ENCODE measurements at places on chromosomes 7 and 10. TPM values are rescaled to one million over a fixed set of nuclear protein-coding genes. Genes with fewer than 3 reads are reported as not detected.

MYO3A gene
- 3.9 TPM for polyA plus RNA-seq

GRCh38 chr7:157916946-157917640 lies 580.3 kb downstream of the DNAJB6 start:
- DNase-seq = no peak

DNA sequence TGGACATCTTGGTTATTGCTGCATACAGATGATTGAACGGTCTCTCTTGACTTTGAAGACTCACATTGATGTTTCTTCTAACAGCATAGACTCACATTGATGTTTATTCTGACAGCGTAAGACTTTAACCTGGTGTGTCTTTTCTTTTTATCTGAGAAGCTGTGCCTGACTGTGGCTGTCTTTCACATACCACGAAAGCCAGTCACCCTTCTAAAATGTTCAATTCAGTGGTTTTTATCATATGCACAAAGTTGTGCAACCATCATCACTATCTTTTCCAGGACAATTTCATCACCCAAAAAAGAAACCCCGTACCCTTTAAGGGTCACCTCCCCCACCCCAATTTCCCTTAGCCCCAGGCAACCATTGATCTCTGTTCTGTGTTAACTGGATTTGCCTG lies 24.7 kb downstream of the CELF2 start:
- DNase-seq = no peak

DNA sequence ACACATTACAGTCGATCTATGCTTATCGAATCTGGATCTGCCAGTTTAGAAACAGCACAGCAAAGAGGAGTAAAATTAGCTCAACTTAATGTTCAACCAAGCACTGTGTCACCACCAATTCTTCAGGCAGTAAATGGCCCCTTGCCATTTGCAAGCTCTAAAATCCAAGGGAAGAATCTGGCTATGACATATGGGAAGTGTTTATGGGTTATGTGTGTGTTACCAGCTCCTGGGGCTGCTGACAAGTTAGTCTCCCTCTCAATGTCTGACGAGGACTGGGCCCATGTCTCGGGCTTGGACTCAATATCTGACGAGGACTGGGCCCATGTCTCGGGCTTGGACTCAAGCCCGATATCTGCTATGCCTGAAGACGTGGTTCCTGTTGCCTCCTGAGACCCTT lies 5.7 kb upstream of the ITIH2 start:
- DNase-seq = no peak

- DNase-seq = no peak
These were observed 362.5 kb downstream of the MALRD1 start for GRCh38 chr10:19411119-19411518.

DNA sequence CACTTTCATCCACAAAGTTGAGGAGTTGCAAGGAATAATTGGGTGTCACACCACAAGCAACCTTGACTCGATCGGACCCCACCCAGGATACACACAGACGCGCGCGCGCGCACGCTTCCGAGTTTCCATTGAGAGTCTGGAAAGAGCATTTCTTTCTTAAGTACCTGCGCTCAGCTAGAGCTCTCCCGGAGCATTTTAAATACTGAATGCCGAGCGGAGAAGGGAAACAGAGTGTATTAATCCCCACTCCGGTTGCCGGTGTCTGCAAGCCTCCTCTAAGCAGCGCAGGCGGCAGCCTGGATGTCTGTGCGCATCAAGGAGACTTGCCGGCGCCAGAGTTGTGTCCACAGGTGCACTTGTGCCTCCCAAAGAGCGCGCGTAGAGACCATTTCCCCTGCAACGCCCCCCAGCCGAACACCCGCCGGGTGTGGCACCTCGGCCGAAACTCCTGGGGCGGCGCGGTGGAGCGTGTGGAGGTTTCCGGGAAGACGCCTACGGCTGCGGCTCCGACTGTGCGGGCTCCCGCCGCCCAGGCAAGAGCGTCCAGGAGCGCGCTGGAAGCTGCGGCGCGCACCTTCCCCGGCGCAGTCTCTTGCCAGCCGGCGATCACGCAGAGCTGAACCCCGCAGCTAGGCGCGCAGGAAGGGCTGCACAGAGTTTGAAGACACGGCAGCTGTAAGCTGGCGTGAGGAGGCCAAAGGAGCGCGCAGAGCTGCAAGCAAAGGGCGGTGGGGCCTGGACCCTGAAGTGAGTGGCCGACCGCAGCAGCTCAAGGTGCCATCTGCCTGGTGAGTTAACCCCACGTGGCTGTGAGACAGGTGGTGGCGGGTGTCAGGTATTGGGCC lies 1.1 kb upstream of the FEZF1 start:
- no peak for DNase-seq

GRCh38 chr10:103224133-103224532 lies 21.6 kb upstream of the RPEL1 start:
- no peak for DNase-seq

DNA sequence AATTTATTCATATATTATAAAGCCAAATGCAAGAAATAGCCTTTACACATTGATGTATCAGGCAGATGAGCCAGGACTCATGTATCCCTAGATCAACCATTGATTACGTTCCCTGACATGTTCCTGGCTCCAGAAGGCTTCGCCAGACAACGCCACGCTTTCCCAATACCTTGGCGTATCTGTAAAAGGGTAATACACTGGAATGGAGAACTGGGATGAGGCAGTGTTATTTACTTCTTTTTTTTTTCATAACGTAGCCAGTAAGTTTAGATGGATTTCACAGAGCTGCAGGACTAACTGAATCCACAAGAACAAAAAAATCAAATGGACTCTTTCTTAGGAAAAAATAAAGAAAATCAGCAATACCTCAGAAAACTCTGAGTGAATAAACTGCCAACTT lies 588.1 kb upstream of the SEMA3D start:
- DNase-seq = no peak

DNA sequence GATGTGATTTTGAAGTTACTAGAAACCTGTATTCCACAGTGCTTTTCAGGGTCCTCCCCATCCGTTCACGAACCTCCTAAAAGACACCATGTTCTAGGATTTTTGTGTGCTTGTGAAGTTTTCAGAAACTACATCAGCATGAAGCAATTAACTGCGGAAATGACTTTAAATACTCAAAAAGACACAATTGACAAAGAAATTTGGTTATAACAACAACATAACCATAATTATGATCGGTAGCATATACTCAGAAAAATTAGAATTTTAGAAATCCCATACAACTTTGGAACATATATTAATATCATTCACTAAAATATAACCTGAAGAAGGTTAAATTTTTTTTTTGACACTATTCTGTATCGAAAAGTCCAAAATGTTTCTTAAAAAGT lies 43.8 kb upstream of the FAM20C start:
- no peak for DNase-seq

GRCh38 chr10:35079763-35080162 lies 10.4 kb downstream of the CUL2 start:
- DNase-seq = no peak

DNA sequence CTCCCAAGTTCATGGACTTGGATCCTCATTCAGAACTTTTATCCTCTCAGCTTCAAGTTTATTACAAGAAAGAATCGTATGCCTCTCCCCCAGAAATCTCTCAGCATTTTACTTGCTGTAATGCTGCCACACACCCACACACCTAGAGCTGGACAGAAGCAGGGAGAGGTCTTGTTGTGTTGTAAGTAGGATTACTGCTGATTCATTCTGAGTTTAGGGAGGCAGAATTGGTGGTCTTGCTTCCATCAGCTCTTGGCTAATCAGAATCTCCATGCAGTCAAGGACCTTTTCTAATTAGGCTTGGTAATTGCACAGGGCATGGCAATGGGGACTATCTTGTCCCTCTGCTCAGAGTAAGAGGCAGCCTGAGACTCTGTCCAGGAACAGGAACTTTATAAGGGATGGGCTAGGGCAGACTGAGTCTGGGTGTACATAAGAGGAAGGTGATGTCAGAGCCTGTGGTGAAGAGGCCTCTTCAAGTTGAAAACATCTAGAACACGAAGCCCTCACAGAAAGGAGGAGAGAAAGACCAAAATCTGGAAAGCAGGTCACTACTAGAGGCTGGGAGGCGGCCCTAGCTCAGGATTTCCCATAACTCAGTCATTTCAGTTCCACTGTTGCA lies 7.0 kb upstream of the PTPRE start:
- no peak for DNase-seq

Data from left lung (tissue), 14 donors.